ENCODE measurements at places on chromosomes 5 and 9.

- DNase-seq, result no peak
These were observed 15.2 kb downstream of the LURAP1L start for GRCh38 chr9:12790001-12790400.

- peak; percentile 58 for DNase-seq
These were observed at the start of gene RALGDS for GRCh38 chr9:133121198-133121914. Gene RALGDS, minus strand, starts transcription at chr9:133121240. Its CDS starts 86 bp downstream, at chr9:133121154.

DNA sequence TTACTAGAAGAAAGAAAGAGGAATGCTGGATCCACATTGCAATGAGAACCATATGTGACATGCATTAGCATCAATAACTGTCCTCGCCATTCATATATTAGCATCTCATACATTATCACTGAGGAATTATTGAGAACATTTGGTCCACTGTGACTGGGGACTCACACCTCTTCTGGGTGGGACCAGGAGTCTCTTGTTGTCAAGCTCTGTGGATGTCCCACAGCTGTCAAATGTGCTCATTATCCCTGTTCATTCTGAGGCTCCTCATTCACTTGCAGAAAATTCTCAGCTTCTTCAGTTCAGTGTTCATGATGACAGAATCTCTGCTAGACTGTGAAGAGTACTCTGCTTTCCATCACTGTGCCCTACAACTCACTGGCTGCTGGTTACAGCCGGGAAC lies 109.4 kb downstream of the PJA2 start:
- no peak for DNase-seq

GRCh38 chr5:39178861-39179260 lies 40.5 kb downstream of the FYB1 start:
- DNase-seq, result no peak

GRCh38 chr5:93600409-93601070 lies 17.5 kb downstream of the NR2F1 start:
- no peak for DNase-seq

DNA sequence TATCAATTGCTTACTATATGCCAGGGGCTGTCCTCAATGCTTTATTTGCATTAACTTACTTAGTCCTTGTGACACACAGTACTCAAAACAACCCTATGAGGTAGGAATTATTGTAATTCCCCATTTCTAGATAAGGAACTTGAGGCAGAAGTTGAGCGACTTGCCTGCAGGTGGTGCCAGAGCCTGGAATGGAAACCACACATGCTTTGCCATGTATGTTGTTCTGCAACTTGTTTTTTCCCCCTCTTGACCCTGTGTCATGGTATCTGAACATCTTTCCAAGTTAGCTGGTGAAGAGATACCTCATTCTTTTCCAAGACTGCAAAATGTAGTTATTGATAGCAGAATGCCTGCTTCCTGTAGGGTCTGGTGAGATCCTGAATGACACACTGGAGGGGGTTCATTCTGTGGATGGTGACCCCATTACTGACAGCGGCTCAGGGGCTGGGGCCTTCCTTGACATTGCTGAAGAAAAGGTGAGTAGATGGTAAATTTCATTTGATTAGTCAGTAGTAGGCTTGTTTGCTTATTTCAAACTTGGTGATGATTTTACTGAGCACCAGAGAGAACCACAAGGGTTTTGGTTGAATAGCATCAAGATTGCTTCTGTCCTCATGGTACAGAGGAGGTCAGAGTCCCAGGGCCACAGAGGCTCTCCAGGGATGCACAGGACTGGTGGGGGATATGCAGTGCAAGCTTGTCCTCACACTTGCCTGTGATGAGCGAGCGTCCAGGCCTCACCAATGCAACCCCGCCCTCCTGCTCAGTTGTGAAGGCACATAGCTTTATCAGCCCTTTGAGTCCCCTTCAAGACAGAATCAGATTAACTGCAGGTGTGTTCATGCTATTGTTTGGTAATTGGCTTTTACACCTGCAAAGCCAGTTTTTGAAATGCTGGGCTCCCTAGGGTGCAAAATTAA lies 57.0 kb downstream of the COL15A1 start:
- DNase-seq, result peak; percentile 65
